ENCODE measurements at places on chromosomes 16 and 17.

DNA sequence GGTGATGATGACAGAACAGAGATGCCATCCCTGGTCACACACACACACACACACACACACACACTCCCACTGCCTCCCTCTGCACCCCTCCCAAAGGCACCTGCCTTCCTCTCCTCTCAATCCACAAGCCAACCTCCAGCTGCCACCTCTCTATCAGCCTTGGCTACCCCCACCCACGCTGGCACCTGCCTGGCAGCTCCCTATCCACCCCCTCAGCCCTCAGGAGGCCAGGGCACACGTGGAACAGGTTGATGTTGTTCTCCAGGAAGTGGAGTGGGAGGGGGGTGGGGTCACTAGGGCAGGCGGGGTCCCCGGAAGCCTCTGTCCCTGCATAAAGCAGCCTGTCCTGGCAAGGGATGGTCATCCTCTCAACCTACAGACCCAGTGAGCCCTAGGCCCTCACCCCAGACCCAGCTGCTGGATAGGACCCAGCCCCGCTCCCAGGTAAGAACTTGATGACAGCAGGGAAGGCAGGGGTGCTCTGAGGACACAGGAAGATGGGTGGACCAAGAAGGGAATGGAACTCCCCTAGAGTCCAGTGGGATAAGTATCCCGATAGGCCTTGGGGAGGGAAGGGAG, at the start of gene GSDMA:
TSS of gene GSDMA (plus strand) at position 363 of the 579 bp plus-strand sequence. CDS start 2,684 bp downstream, outside the sequence.
- DNase-seq: no peak

GRCh38 chr17:76742958-76743357, 5.0 kb downstream of the MFSD11 start:
- no peak for DNase-seq

DNA sequence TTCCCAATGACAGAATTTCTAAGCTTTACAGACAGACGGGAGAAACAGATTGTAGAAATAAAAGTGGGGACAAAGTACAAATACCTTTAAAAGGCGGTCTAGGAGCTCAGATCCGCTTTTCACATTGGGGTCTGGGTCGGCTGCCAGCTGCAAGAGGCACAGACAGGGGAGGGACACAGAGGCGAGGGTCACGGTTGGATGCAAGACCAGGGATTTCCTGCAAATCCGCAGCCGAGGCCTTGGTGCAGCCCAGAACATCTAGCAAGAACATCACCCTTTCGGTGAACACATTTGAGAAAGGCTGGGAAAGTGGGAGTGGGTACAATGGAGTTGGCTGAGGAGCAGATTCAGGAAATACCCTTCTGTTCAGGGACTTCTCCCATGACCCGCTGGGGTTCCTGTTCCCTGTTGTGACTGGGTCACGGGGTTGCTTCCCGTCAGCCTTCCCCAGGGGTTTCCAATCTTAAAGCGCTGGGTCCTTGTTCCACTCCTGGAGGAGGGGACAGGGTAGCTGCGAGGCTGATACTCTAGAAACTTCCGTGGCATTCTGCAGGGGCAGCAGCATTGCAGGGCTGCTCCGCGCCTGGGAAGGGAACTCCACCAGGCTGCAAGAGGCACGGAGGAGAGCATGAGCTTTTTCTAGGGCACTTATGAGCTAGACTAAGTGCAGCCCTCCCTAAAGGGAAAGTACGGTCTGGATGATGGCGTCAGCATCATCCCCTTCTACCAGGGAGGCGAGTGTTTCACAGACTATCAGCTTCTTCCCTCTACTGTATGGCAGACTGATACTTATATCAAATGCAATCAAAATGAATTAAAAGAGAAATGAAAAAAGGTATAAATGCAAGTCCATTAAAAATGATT, 16.0 kb downstream of the VAC14 start:
- DNase-seq: no peak

GRCh38 chr17:51601622-51602261, 341.4 kb downstream of the UTP18 start:
- DNase-seq: no peak

DNA sequence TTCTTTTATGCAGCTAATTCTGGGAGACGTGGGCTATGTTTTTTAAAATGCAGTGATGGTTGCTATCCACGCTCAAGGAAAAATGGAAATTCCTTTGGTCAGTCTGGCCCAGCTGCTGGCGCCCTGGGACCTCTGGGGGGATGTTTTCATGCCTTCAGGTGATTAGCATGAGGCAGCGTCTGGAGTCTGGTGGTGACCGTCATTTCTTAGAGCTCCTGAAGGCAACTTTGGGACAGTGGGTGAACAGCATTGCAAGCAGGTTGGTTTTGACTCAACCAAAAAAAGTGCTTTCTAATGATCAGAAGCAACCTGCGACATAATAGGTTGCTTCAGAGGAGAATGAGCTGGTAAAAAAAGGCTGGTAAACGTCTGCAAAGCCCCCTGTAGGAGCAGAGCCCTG, 82.3 kb downstream of the RPA1 start:
- DNase-seq: peak; percentile 77

DNA sequence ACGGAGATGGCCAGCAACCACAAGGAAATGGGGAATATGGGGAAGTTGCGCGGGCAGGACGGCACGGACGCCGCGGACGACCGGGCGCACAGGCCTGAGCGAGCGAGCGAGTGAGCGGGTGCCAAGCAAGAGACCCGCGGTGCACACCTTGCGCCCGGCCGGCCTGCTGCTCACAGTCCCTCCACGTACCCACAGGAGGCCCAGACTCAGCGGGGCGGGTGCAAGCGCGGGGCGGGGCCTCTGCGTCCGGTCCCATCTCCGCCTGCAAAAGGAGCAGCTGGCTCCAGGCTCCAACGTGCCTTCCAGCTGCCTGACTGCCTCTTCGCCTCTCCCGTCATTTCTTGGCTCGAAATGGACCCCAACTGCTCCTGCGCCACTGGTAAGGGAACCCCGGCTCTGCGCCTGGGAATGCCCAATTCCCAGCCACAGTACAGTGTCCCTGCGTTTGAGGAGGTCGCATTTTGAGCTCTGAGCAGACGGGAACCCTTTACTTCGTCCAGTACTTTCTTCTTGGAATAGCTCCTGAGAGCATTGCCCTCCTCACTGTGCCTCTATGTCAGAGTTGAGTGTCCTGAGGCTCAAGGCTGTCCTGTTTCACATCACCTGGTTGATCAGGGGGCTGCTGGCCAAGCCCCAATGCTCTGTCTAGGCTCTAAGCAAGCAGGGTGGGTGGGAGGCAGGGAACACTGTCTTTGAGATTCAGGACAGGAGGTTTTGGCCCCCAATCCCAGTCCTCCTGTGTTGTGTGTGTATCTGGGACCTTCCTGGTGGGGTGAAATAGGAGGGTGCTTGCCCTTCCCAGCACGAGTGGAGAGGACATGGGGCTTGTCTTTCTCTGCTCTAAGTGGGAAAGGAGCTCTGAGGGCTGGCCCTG, 8.1 kb upstream of the MT1E start:
- DNase-seq: peak; percentile 86

- DNase-seq: no peak
Observed at GRCh38 chr17:69732272-69732918, 317.9 kb downstream of the MAP2K6 start.

GRCh38 chr17:32525122-32525521, 38.3 kb downstream of the CDK5R1 start:
- DNase-seq: peak; percentile 57

- DNase-seq: peak; percentile 14
Observed at GRCh38 chr17:31631766-31632165, 227.3 kb downstream of the COPRS start.

GRCh38 chr17:67090341-67090740, 46.0 kb downstream of the CACNG1 start:
- no peak for DNase-seq

- no peak for DNase-seq
Observed at GRCh38 chr17:77847221-77848085, 111.0 kb upstream of the TNRC6C start.

DNA sequence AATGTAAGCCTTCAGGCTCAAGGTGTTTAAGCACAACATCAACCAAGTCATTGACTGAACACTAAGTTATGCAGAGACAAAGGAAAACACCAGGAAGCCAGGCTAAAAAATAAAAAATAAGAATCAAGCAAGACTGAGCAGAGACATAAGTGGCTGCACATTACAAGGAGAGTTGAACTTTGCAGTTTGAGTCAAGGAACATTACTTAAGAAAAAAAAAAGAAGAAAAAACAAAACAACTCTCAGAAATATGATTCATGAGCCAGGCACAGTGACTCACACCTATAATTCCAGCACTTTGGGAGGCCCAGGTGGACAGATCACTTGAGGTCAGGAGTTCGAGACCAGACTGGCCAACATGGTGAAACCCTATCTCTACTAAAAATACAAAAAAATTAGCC, 168.1 kb downstream of the C16orf95 start:
- no peak for DNase-seq

GRCh38 chr17:47806026-47806912, 15.3 kb downstream of the OSBPL7 start:
- peak; percentile 39 for DNase-seq

DNA sequence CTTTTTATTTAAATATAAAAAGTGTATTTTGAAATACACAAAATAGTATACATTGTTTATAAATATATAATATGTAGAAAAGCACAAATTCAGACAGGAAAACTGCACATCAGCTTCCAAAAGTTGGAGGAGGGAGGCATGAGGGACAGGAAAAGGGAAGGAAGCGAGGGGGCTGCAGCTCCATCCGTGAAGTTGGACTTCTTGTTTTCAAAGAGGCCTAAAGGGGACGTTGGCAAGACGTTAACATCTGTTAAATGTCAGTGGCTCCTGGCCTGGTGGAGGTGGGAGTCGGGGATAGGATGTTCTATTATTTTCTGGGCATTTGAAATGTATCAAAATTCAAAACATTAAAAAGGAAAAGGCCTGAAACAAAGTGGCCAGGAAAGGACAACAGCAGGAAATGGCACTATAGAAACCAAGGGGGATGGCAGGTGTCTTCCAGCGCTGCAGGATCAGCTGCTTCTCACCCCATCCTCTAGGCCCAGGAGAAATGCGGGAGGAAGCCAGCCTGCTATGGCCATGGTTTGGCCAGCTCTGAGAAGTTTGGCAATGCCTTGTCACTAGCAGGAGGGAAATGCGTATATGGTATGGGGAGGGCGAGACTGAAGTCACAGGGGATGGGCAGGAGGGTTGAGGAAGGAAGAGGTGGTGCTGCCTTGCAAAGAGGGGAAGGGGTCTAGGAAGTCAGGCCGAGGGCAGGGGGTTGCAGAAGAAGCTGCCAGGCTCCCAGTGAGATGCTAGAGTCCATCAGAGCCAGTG, 6.4 kb downstream of the CMTM2 start:
- DNase-seq: no peak

DNA sequence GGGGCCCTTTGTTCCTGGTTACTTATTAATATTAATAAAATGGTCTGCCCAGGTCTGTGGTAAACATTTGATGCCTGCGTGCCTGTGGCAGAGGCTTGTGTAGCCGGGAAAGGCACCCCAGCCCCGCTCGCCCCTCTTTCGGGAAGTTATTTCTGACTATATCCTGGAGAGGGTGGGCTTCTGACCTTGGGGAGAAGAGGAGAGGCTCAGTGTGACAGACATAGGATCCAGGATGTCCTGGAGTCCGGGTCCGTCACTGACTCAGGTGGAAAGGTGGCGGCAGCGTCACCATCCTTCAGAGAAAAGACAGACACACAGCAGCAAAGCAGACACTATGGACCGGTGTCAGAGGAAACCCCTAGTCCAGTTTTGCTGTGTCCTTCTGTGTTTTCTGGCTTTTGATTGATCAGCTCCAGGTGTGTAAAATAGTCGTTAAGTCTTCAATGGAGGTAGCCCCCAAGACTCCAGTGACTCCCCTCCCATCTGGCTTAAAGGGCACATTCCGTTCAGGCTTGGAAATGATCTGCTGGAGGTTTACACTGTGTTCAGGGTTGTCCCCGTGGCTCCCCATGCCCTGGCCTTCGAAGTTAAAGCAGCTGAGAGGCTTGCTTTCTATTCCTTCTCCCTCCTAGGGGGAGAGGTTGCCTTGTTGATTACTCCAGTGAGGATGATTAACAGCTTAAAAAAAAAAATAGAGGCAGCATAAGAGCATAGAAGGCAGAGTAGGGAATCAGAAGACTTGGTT, 81.6 kb downstream of the CCDC182 start:
- DNase-seq: no peak

- DNase-seq: no peak
Observed at GRCh38 chr17:50183421-50183994, 17.7 kb downstream of the SGCA start.
